ENCODE measurements at places on chromosomes 11 and 22. TPM values are rescaled to one million over a fixed set of nuclear protein-coding genes. Genes with fewer than 3 reads are reported as not detected.

OR8A1 gene
- total RNA-seq: not detected

OR52A1 gene
- not detected for total RNA-seq

CATSPER1 gene
- not detected for total RNA-seq

PATE2 gene
- not detected for total RNA-seq

CYTH4 gene
- 40.3 TPM for total RNA-seq

CALCB gene
- total RNA-seq: 0.39 TPM

GRCh38 chr11:118128310-118128709, 24.3 kb downstream of the SCN4B start:
- DNase-seq: no peak

GRCh38 chr11:62705413-62705812, 1.8 kb downstream of the BSCL2 start:
- DNase-seq: no peak

GRCh38 chr11:84390441-84391078, 1104.4 kb upstream of the CCDC90B start:
- no peak for DNase-seq

GRCh38 chr11:3130269-3131071, 34.6 kb downstream of the OSBPL5 start:
- DNase-seq: no peak

DNA sequence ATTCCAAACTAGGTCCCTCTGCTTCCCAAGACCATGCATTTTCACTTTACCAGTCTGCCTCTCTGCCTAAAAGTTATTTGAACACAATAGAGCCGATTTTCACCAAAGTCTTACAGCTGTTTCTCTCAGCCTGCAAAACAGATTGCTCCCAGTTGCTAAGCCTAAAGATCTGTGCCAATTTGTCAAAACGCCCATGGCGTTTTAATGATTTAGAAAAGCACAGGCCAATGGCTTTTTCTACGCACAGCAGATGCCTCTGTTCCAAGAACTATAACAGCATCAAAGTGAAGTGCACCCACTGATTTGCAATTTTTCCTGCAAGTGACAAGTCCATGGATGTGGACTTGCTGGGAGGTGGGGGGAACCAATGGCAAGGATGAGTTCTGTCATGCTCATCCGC, 173.9 kb upstream of the SYN3 start:
- DNase-seq: no peak

DNA sequence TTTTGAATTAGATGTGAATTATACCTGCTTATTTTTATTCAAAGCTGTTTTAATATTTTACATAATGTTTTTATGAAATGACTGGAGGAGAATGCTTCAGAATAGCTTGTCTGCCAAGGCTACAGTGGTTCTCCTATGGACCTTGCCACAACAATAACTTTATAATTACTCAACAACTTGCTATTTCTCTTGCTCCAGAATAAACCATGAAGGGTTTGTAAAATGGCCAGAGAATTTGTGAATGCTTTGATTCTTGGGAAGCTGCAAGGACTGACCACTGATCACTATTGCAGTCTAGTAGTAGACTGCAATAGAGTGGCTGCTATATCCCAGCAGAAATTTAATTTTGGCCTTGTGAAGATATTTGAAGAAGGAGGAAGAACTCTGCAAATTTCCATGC, 199.7 kb downstream of the FAT3 start:
- DNase-seq: no peak

DNA sequence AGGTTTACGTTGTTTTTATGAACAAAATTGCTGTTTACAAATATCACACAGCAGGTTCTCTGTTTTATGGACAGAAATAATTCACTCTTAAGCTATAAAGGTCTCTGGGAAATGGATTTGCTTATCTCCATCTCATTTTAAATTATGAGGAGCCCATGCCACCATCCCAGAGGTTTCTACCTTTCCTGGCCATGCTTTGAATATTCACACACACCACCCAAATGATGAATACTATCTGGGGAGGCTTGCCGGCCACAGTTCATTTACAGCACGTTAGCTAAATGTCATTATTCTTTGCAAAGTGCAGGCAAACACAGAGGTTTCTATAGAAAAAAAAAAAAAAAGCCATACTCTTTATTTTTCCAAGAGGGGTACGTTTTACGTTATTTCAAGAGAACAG, 1446.7 kb downstream of the FAM181B start:
- no peak for DNase-seq

DNA sequence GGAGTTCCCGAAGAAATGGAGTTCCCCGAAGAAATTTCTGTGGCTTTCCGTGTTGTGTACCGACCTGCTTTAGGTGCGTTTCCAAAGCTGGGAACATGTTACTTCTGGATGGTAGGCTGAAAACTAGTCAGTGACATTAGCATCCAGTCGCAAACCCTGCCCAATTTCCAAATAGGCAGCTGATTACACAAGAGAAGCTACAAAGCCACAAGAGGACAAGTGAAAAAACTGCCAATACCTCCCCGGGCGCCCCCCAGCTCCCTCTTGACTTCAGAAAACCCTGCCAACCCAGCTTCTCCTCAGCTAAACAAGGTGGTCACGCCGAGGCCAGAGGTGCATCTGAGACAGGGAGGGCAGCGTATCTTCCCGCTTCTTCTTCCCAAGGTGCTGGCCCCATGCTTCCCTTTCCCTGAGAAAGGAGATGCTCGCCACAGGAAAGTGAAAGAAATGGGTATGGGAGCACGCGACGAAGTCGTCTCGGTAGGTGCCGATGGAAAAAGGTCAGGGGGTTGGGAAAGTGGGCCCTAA, 551 bp downstream of the AGBL2 start:
- no peak for DNase-seq

DNA sequence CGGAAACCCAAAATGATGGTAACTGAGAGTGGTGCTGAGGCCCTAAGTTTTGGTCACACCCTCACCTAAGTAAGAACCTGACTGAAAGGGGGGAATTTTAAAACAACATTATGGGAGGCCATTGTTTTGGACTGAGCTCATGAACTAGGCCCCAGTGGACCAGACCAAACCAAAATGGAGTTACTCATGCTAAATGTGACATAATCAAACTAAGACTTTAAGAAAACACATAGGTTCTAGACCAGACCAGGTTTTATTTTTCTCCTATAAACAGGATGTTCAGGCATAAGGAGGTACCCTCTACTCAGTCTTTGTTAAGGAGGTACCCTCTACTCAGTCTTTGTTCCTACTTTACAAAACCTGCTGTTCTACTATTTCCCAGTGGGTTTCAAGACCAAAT, 7.4 kb upstream of the EI24 start:
- DNase-seq: no peak

GRCh38 chr11:113247221-113247620, 67.2 kb upstream of the TTC12 start:
- DNase-seq: no peak

Data from activated B cell treated with CpG ODN at 0.5 μM for 24 hours (primary cell).